WTC11 (cell line): ENCODE measurements at places on chromosomes 11 and 22.

GRCh38 chr11:15761235-15761634, 595.1 kb downstream of the SOX6 start:
- no peak for DNase-seq

GRCh38 chr11:132904607-132905006, 627.7 kb downstream of the OPCML start:
- no peak for DNase-seq

DNA sequence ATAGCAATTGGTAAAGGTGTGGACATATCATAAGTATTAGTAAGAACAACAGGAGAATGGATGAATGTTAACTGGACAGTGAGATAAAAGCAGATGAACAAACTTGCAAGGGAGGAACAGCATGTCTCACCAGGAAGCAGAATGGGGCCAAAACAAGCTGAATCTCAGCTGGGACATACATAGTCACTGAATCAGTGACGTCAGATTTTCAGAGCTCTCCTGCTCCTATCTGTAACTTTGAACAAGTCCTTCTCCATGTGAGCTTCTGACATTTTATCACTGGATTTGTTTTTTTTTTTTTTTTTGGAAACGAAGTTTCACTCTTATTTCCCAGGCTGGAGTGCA, 118.7 kb downstream of the BBOX1 start:
- DNase-seq, result no peak

DNA sequence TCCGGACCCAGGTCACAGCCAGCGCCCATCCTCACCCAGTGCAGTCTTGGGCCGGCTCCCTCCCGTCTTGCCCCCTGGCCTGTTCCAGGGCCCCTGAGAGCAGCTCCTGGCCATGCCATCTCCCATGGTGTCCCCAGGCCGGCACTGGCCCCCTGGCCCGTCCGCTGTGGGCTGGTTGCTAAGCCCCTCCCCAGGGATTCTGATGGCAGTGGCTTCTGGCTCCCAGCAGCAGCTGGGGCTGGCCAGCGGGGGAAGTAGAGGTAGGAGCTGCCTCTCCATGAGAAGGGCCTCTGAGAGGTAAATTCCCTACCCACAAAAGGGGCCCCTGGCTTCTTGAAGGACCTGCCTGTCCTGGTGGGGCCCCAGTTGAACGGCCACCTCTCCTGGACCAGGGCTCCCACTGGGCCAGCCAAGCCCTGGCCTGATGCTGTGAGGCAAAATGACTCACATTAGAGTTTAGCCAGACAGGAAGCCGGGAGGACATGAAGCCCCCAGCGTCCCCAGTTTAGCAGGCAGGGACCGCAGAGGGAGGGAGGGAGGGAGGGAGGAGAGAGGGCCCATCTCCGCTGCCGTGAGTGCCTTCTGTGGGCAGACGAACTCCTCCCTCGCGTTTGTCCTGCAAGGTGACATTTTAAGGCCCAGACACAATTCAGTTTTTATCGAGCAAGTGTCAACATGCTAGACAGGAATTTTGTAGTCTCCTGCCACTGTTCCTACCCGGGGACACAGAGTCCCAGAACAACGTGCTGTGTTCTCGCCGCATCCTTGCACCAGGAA, 32.9 kb upstream of the GAL start:
- DNase-seq, result no peak

- DNase-seq, result no peak
These were observed 283.5 kb downstream of the TTC28 start for GRCh38 chr22:28395920-28396753.
